ENCODE measurements at places on chromosomes 1 and 21.

- no peak for DNase-seq
Measured at GRCh38 chr1:39529901-39530535, 38.6 kb downstream of the BMP8A start.

DNA sequence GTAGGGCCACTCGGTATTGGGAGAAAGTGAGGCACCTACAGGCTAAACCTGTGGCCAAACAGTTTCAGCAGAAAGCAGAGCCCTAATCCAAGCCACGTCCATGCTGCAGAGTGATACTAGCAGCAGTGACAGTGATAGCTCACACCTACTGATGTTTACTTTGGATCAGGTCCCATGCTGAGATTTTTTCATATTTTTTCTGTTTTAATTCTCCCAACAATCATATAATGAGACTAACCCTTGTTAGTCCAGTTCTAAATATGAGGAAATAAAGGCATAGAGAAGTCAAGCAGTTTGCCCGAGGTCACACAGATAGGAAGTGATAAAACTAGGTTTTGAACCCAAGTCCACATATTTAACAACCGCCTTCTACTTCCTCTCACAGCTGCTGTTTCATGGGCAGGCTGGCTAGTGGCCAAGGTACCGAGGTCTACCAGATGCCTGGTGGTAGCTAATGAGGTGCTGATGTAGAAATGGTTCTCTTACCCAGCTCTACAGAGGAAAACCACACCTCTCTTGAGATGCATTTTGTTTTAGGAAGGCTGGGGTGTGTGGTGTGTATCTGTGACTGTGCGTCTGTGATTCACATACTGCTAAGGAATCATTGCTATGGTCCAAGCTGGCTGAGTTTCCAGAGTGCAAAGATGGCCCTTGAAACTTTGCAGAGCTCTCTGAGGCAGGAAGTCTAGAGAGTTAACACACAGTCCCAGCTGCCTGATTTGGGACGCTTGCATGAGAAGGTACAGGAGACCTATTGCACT is 80.3 kb upstream of the ARTN start:
- DNase-seq, result no peak

GRCh38 chr1:54253480-54253879 is 53.5 kb downstream of the MRPL37 start:
- DNase-seq, result no peak

DNA sequence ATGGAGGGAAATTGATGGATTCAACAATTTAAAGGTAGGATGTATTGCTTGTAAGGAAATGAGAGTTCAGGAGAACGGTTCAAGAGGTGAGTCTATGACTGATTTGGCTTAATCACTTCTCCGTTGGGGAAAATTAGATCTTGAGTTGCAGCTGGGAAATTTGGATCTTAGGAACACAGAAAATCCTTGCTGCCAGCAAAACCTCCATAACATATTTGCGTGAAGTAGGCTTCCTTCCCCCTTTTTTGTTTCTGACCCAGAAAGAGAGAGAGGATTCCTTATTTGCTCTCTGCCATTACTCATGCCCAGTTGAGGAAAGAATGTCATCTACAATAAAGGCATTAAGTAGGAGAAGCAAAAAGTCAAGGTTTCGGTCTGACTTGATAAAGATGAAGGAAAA is 73.5 kb upstream of the PDC start:
- no peak for DNase-seq

GRCh38 chr21:29423099-29423870 is 124.6 kb downstream of the BACH1 start:
- no peak for DNase-seq

GRCh38 chr1:210992837-210993236 is 141.1 kb downstream of the KCNH1 start:
- no peak for DNase-seq

DNA sequence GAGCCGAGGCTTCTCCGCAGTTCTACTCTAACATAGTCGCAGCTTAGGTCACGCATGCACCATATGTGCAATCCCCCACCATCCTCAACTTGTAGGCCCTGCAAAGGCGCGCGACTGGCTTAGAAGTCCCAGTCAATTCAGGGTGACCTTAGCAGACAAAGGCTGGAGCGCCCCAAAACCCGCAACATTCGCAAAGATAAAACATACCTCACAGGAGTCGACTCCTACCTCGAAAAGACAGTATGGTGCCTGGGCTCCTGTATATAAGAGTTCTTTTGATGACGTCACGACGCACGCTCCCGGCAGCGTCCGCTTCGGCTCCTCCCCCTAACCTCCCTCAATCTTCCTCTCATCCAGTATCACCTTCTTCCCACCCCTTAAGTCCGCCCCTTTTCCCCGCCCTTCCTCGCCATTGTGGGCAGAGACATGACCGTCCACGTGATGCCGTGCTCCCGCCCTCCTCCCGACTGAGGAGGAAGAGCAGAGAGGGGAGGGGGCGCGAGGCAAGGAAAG is at the start of gene GAS5:
GAS5 (minus strand) TSS at position 237 of the 513 bp plus-strand sequence.
- peak; percentile 98 for DNase-seq

DNA sequence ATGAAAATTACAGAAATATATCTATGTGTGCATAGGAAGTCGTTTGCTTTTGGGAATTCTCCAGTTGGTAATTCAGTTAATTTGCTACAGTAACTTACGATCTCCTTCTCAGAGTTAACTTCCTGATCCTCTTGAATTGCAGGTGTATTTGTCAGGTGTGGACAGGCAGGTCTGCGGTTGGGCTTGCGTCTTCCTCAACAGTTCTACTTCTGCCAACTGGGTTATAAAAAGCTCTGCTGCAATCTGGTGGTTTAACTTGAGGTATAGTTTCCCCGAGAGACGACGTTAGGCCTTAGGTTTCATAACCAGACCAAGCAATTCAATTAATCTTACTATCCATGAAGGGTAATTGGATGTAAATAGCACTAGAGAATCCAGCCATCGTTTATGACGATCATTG is 88.2 kb downstream of the GABPA start:
- no peak for DNase-seq

DNA sequence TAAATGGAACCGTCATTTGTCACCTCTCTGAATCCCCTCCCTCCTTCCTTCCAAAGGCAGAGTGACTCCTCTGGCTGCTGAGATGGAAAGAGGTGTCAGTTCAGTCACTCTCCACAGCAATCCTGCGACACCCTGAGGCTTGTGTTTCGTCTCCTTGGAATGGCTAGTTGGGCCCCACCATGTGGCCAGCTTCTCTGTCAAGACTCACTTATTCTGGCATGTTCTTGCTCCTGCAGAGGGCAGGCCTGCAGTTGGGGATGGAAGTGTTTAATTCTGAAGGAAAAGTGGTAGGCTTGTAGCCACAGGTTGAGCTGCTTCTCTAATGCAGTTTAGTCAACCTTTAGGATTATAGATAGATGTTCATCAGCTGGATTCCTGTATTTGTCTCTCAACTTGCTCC is 149.6 kb downstream of the LMO4 start:
- DNase-seq, result no peak

- no peak for DNase-seq
Measured at GRCh38 chr1:119250299-119250698, 109.8 kb upstream of the WARS2 start.

GRCh38 chr1:7827126-7827955 is 25.5 kb downstream of the UTS2 start:
- no peak for DNase-seq

DNA sequence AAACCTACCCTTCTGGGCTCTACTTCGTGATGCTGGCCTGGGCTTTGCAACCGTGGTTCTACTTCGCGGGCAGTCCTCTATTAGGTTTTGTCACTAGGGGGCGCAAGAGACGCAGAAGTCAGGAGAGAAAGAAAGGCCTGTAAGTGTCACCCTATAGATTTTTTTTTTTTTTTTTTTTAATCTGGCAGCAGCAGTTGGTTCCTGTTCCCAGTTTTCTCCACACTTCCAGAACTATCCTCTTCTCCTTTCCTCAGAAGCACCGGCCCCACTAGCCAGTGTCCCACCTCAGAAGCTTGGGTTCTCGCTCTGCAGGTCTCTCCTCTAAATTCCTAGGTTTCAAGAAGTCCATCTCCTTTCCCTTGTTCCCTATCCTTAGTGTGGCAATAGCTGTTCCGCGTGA is 9.1 kb upstream of the LCE2D start:
- DNase-seq, result no peak

DNA sequence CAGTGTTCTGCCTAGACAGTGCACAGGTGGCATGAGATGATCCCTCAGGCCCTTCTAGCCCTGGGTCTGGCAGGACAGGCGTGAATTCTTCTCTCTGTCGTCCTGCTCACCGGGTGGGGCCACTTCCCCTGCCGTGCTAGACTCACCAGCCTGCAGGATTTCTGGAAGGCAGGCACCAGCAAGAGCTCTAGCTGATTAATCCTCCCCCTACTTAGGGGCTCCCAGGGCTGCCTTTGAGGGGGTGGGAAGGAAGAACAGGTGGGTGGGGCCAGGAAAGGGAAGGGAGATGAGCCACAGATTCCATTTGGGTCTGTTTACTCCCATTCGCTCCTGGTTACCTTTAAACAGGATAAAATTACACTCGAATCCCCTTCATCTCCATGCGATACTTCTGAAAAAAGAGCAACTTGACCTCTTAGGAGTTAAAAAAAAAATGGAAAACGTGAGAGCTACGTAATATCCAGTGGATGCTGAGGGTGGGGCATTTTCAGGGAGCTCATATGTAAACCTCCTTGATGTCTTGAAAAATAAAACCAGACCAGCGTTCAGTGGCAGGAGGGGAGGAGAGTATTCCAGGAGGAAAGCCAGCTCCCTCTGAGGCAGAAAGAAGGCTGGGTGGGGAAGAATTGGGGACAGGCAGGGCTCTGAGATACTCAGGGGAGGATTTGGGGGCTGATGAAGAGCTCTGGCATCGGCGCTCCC is 665.5 kb downstream of the PTPRU start:
- DNase-seq, result no peak

- DNase-seq, result no peak
Measured at GRCh38 chr1:15465674-15466073, 9.1 kb downstream of the CELA2A start.

GRCh38 chr1:59393211-59394180 is 96.6 kb downstream of the FGGY start:
- no peak for DNase-seq

DNA sequence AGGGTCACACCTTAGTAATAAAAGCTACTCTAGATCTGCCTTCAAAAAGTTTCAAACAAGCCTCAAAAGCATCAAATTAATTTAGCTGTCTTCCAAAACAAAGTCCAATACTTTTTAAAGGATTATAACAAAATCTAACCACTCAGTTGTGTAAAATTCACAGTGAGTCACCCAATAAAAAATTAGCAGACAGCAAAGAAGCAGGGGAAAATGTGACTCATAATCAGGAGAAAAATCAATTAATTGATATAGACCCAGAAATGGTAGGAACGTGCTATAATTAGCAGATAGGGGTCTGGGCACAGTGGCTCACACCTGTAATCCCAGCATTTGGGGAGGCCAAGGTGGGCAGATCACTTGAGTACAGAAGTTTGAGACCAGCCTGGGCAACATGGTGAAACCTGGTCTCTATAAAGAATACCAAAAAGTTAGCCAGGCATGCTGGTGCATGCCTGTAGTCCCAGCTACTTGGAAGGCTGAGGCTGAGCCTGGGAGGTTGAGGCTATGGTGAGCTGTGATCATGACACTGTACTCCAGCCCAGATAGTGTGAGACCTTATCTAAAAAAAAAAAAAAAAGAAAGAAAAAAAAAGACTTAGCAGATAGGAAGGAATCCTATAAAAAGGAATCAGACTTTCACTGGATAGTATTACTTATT is 8.1 kb upstream of the MYOG start:
- DNase-seq, result no peak

DNA sequence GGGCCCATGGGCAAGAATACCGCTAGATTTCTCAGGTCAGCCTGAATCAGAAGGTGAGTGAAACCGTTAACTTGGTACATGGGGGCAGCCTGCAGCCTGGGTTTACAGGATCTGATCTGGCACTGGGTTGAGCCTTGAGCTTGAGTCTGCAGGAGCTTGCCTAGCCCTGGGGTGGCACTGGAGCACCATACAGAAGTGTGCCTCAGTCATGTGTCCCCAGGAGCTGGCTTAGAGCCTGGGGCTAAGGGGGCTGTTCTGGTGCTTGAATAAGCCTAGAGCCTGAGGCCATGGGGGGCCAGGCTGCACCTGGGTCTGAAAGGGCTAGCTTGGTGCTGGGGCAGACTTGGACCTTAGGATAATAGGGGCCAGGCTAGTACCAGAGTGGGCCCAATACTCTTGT is 457.2 kb upstream of the PBX1 start:
- no peak for DNase-seq

GRCh38 chr1:119366424-119366823 is 2.2 kb upstream of the HAO2 start:
- DNase-seq, result no peak

- DNase-seq, result no peak
Measured at GRCh38 chr21:16538405-16538804, 808.6 kb downstream of the USP25 start.

- DNase-seq, result no peak
Measured at GRCh38 chr1:59083946-59084865, 212.7 kb upstream of the FGGY start.

DNA sequence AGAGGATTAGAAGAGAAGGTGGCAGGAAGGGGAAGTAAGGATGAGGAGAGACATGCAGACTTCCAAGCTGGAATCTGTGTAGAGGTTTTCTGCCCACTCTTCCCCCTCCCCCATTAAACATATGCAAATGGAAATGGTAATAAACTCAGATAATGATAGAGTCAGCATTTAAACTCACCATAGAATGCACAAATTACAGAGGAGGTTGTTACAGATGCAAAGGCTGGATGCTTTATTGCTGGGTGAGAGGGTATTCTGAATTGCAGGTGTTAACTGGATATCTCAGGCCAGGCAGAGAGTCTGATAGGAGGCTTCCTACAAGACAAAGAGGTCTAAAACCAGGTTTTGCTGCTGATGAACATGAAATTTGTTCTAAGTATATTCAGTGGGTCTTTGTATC is 372.5 kb downstream of the SEC16B start:
- DNase-seq, result no peak

DNA sequence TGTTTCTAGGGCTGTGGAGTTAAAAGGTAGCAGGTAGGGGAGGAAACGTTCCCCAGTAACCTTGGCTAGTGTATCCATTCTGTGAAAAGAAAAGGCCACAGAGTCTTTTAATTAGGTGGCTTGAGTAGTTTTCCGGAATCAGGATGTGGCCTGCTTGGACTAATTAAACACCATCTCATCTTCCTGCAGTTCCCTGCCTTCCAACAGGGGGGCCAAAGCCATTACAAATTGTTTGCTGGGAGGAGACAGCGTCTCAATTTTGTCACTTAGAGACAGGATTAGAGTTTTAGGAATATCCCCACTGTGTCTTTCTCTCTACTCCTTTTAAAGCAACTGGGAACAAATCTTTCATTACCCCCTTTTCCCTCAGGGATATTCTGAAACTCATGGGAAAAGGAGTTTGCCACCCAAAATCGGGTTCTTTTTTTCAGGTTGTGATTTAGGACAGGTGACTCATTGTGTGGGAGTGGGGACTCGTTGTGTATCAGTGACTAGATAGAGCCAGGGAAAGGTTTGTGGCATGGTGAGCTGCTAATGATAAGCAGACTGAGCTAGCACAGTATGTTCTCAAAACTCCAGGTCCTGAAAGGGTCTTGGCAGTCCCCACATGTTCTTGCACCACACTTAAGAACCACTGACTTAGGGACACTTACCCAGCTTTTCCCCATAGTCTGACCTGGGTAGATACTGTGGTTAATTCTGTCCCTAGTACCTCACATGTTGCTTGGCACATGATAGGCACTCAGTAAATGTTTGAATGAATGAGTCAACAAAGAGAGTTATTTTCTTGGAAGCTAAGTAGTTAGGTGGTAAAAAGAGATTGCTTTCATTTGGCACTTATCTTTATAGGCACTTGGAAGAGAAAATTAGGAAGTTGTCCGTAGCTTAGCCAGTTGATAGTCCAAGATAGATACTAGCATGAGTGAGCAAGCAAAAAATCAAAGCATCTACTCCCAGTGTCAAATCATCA is 22.5 kb downstream of the INTS3 start:
- no peak for DNase-seq

Data from activated T-helper 1 cell treated with anti-CD3 and anti-CD28 coated beads, Interleukin-2, amount 50 U/mL, for 16 hours (primary cell).